HFFc6 (cell line): ENCODE measurements at places on chromosomes 3 and 15.

DNA sequence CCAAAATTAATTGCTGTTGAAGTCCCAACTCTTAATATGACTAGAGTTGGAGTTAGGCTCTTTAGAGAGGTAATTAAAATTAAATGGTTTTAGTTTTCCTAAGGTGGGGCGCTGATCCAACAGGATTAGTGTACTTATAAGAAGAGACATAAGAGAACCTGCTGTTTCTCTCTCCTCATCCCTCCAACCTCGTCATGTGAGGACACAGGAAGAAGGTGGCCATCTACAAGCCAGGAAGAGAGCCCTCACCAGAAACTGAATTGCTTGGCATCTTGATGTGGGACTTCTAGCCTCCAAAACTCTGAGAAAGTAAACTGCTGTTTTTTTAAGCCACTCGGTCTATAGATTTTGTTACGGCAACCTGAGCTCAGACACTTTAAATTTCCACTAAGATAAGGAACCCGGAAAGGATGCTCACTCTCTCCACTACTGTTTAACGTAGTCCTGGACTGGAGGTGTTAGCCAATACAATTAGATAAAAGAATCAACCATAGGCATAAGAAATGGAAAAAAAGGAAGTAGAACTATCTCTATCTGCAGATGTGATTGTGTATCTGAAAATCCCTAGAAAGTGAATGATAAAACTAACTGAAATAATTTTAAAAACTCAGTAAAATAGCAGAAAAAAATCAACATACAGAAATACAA is 26.8 kb downstream of the DCBLD2 start:
- no peak for DNase-seq

DNA sequence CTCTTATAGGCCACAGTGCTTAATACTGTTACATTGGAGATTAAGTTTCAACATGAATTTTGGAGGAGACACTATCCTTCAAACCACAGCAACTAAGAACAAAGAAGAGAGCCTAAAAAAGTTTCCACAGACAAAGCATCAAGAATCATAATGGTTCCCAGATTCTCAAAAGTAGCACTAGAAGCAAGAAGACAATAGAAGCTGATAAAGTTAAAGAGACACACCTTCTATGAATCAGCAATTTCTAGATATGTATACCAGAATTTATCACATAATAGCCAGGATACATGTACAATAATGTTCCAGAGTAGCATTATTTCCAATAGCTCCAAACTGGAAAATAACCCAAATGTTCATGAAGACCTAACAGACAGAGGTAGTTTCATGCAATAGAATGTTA is 12.2 kb downstream of the NKIRAS1 start:
- no peak for DNase-seq

DNA sequence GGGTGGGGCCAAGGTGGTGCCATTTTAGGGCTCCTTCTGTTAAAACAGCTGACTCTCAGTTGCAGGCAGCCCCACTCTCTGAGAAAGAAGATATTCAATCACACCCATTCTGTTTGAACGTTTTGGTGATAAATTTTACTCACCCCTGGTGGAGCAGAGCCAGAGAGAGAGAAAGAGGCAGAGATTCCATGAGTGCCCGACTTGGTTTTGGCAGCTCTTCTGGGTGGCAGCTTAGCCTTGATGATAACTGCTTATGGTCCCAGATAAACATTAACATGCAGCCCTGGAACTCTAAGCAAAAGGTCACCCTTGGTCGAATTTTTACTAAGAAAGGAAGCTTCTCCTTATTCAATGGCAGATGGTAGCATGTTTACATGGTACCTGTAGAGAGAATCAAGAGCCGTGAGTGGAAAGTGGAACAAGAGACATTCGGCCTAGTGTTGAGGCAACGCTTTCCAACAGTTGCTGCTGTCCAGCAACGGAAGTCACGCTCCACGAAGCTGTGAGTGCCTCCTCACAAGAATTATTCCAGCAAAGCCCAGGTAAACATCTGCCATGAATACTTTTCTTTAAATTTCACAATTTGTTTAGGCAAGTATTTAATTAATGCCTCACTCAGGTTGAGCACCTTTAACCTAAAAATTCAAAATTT is 530.6 kb upstream of the ROBO2 start:
- DNase-seq = no peak

DNA sequence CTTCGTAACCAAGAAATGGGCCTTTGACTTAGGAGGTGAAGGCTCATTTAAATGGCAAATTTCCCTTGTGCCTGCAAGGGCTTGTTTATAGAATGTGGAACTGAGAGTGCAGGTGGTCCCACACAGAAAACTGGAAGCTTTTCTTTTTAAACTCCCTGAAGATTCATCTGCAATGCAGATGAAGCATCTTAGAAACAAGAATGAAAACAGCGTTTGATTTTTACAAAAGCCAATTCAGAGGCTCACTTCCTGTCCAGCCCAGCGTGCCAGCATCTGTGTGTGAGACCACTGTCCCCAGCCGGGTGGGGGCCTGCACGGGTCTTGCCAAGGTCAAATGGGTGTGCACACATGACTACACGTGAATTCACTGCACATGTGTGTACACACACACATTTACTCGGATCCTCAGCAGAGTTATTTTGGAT is 94.7 kb downstream of the LINGO1 start:
- no peak for DNase-seq

- DNase-seq = peak; percentile 20
These were observed 348.6 kb upstream of the CDIN1 start for GRCh38 chr15:36230776-36231175.

GRCh38 chr3:66480666-66481065 is 20.2 kb downstream of the LRIG1 start:
- DNase-seq = no peak

DNA sequence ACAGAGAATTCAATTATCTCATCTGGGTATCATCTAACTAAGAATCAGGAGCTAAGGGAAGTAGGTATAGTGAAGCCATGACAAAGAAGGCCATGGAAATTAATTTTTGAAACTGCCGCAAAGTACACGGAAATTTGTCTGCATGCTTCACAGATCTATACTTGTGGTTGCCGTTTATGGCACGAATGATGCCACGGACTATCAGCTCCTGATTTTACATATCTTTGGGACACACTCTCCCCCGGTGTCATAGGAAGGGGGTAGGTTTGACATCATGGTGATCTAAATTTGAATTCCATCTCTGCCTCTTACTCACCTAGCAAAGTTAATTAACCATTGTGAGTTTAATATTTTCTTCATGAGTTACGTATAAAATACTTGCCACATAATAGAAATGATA is 14.0 kb downstream of the ARPP21 start:
- DNase-seq = no peak

GRCh38 chr3:160340351-160340750 is 58.7 kb downstream of the IFT80 start:
- no peak for DNase-seq

DNA sequence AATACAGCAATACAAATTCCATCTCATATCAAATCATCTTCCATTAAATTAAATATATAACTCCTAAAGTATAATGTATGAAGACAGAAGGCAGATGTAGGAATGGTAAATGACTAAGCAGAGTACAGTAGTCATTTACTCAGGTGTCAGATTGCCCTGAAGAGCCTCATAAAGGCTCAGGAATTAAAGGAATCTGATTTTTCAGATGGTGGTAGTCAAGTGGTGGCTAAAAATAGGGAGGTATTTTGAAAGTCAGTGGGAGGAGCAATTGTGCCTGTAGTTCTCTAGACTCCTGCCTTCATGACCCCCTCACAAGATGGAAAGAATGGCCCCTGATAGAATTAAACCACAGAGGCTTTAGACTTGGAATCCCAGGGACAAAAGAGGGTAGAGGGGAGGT is 142.7 kb upstream of the SYNPR start:
- DNase-seq = no peak

GRCh38 chr3:46681387-46681786 is 12.1 kb downstream of the ALS2CL start:
- no peak for DNase-seq
